Left forelimb (tissue), 1 donor: ENCODE measurements at places on chromosomes 4 and X.
A peak's percentile ranks its signal among the peaks of the same experiment; 100 is the strongest.

GRCh38 chr4:121758925-121759568, 5.9 kb downstream of the SMIM43 start:
- DNase-seq: no peak

GRCh38 chr4:154660052-154660451, 47.6 kb upstream of the FGG start:
- no peak for DNase-seq

DNA sequence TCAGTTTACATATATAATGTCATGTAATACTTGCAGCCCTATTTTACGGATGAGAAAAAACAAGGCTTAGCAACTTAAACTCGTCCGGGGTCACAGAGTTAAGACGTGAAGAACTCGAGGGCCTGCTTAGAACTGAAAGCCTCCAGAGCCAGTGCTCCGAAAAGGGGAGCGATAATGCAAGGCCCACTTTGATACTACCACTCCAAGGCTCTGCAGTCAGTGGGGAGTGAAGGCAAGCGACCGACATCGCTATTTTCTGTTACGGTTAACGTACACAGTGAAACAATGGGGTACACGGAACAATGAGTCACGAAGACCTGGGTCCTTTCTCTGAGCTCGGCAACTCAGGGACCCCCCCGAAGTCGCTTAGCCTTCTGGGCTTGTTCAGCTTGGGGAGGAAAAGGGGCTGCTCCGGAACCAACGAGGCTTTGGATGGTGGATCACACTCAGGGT, 965 bp downstream of the PPA2 start:
- no peak for DNase-seq

DNA sequence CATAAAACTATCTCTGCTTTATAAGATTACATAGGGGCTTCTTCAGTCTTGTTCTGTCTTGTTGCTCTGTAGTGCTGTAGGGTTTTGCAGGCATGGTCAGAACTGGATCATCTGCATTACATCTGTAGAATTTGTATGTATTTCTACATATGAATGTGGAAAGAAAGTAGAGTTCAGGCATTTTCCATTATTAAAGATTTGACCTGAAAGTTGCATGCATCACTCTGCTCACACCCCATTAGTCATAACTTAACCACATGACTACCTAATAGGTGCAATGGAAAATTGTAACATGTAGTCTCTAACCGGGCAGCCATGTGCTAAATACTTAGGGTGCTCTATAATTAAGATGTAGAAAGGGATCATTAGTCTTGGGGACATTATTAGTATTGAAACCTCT, 45.7 kb upstream of the AGA start:
- DNase-seq: no peak

DNA sequence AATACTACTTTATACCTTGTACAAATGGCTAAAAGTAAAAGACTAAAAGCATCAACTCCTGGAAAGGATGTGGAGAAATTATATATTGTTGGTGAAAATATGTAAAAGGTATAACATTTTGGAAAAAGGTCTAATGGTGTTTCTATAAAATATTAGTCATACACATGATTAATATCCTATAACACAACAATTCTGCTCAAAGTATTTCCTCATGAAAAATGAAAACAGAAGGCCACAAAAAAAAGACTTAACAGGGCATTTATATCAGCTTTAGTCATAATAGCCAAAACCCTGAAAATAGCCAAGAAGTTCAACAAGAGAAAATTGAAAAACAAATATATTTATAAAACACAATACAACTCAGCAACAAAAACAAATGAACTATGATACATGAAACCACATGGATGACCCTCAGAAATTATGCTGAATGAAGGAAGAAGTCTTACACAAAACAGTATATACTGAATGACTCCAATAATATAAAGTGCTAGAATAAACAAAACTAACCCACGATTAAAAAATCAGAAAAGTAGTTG, 38.8 kb downstream of the TBCK start:
- DNase-seq: no peak

DNA sequence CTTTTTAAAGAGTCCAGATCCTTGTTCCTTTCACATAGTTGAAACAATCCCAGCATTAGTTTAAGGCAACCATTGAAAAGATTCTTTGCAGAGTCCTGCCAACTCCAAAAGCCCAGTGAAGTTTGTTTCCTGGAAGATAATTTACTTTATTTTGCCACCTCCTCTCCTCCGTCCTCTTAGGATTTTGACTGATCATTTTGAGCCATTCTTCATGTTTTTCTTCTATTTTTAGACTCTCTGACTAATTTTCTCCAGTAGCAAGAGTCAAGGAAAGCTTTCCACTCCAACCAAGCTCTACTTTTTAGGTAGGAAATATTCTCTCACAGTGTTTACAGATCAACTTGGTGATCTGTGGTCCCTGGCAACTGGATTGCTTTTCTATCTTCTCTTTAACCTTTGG, 10.3 kb downstream of the NCBP2L start:
- no peak for DNase-seq

DNA sequence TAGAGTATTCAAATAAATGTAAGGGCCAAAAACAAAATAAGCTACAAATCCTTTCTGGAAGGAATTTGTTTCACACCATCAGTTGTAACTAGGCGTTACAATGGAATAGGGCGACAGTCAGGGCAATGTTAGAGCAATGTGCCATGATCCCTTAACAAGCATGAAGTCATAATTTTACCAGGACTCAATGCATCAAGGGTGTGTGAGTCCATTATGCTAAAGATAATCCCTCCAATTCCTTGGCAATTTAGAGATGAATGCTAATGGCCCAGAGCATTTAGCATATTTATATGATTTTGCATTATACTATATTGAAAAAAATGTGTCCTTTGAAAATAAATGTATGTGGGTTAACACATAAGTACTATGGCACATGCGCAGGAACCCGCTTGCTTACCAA, 73.1 kb downstream of the GRIA2 start:
- no peak for DNase-seq

GRCh38 chrX:41055740-41056139, 29.5 kb upstream of the USP9X start:
- DNase-seq: no peak

DNA sequence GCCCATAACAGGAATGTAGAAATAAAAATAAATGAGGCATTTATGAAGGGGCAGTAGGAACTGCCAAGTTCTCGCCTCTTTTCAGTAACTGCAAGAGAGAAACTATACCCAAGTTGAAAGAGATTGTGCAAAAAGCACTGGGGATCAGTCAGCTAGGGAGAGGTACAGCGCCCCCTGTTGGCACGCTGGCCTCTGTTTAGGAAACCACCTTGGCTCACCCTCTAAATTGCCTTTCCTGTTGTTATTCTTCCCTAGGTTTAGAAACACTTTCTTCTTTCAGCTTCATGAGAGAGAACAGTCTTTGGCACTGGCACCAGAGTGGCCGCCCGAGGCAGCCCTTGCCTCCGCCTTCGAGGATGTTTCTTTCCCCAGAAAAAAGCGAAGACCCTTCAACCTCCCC, 348.5 kb downstream of the MID1IP1 start:
- no peak for DNase-seq

GRCh38 chrX:20620306-20620705, 353.6 kb upstream of the RPS6KA3 start:
- no peak for DNase-seq

DNA sequence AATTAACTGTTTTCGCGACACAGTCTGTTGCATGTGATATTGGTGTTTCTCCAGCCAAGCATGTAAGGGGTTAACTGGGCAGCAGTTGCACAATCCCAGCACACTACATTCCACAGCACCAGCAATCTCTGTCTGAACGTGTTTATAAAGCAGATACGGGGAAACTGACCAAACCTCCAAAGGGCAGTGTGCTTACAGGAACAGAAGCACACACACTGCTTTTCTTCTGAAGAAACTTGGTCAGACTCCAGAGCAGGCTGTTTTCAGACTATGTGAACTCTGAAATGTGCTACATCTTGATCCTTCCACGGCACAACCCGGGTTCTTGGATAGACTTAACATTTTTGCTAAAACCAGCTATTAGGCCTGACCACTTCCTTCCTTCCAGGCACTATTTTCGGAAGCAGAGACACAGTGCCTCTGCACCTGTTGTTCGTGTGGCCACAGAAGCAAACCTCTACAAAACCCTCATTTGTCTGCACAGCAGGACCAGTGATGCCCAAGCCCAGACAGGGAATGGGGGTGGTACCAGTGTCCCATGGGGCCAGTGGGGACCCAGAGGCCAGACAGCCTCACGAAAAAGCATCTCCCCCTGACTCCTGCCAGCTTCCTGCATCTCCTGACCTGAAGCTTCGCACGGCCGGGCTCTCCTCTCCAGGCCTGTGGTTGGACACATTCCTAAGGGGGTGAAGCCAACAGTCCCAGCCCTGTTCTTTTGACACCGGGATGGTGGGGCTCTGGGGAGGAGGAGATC, 90.1 kb downstream of the IRF2 start:
- DNase-seq: peak; percentile 64

GRCh38 chr4:59200992-59201391, 1999.1 kb upstream of the ADGRL3 start:
- DNase-seq: no peak

DNA sequence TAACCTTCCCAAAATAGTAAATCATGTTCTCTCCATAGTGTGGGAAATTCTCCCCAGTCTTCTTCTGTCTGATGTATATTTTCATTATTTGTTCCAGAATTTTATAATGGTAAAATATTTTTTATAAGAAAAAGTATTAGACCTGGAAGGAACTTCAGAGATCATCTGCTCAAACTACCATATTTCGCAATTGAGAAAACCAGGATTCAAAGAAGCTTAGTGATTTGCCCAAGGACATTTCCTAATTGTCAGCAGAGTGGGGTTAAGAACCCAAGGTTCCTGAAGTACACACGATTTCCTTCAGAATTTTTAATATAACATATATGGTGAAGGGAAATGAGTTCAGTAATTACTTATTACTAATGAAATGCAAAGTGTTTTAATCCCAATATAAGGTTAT, 24.1 kb downstream of the OCIAD1 start:
- no peak for DNase-seq

GRCh38 chr4:159035570-159035969, 67.3 kb upstream of the RAPGEF2 start:
- DNase-seq: no peak

DNA sequence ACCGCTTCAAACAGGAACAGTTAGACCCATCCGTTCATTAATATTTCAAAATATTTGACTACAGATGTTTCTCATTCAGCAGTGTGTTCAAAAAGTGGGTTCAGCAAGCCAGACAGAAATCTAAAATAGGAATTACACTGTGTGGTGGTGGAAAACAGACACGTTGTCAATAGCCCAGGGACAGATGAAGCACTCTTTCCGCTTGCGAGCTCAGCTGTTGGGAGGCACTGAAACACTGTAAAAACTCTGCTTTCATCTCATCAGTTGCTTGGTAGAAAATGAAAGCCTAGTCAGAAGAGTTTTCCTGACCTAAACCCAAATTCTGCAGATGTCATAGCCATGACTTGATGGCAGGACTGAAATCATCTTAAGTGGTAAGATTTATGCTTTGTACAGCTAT, 38.5 kb downstream of the LRP2BP start:
- no peak for DNase-seq

- DNase-seq: no peak
Observed at GRCh38 chrX:127404161-127404560, 584.6 kb downstream of the PRR32 start.

GRCh38 chrX:153614818-153615217, 15.9 kb upstream of the CCNQ start:
- DNase-seq: no peak

- DNase-seq: no peak
Observed at GRCh38 chrX:25650216-25650820, 487.8 kb upstream of the MAGEB18 start.

GRCh38 chr4:128682942-128683666, 126.4 kb upstream of the JADE1 start:
- no peak for DNase-seq

DNA sequence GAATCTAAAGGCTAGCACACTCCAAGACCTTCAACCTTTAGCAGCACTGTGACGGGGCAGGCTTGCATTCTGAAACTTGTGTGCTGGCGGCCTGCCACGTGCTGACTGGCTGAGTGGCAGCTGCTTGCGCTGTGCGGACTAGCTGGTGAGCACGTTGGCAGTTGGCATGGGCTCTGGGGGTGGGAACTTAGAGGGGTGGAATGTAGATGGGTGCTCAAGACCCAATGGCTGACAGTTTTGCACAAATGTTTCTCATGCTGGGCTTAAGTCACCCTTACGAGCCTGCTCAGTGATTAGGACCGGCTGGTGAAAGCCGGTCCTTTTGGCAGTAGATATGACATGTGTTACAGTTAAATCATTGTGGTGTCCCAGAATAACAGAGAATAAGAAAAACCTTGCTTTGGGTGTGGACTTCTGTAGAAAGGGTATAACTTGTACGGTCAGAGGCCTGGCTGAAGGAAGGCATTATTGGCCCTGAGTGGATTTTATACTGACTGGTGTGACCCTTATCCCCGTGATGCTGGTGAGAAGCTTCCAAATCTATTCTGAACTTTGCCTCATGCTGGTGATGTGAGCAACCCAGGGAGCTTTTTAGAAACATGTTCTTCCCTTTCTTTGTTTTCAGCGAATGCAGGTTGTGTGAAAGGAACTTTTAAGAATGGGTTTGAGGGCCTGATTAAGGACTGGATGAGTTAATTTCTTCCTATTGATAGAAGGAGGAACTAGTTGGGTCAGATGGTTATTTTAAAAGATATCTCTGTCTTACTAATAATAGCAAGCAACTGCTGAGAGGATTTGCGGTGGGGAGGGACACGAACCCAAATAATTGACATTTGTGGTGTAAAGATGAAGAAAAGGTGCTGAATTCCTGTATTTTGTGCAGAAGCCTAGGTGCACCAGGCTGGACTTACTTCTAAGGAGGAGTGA, 107.4 kb upstream of the SLC4A4 start:
- DNase-seq: peak; percentile 86

DNA sequence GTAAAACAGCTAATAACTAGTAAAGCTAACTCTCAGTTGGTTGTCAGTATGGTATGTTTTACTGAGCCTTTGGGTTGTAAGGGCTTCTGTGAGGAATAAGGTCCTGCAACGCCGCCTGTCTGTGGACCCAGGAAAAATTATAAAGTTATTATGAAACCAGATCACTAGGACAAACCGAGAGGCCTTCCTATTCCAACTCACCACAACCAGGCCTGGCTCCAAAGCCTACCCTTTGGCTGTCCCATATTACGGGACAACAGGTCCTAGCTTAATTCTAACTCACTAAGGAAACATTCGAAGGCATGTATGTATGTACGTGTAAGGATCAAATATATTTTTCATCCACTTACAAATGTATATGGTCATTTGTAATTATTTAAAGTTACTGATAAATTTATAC, 1.4 kb downstream of the ANKRD17 start:
- no peak for DNase-seq

- no peak for DNase-seq
Observed at GRCh38 chrX:132199941-132200340, 19.3 kb downstream of the RAP2C start.

- no peak for DNase-seq
Observed at GRCh38 chr4:153074936-153075630, 129.2 kb upstream of the TRIM2 start.

DNA sequence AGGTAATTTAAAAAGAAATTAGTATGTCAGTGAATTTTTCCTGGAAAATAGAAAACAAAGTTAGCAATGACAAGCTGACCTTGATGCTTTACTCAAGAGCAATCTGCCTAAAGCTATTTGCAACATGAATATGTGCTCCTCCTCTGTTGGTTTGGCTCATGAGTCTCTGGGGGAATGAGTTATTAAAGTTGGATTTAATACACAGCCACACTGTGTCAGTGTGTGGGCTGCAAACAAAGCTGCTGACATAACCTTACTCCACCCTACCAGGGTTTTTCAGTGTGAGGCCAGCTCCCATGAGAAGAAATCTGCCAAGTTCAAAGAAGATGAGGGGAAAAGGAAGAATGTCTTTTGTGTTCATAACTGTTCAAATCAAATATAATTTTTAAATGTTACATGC, 280.5 kb downstream of the TLL1 start:
- DNase-seq: no peak
